ENCODE measurements at places on chromosomes 13 and 19.

- DNase-seq: no peak
- no peaks in the 10 kb centered on the region for H3K27me3 ChIP-seq
- peaks cover 42% of the 10 kb centered on the region for H3K4me1 ChIP-seq
Measured at GRCh38 chr19:42287017-42287826, 14.7 kb upstream of the PRR19 start.

- no peak for DNase-seq
- H3K4me1 ChIP-seq: no peaks in the 10 kb centered on the region
- H3K27me3 ChIP-seq: no peaks in the 10 kb centered on the region
- no peak overlapping the region for H3K4me3 ChIP-seq
- no peaks in the 10 kb centered on the region for H3K36me3 ChIP-seq
Measured at GRCh38 chr19:31718898-31719297, 369.7 kb upstream of the TSHZ3 start.

DNA sequence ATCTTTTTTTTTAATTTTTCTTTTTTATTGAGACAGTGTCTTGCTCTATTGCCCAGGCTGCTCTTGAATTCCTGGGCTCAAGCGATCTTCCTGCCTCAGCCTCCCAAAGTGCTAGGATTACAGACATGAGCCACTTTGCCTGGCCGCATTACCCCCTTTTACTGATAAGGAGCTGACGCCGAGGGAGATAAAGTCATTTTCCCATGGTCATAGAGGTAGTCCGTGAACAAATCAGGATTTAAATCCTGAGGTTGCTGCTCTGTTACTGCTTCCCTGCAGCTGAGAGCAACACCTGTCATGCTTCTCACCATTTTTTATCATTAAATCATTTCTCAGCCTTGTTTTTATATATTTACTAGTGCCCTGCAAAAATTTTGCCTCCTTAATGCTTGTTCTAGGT is 7.4 kb downstream of the CYSLTR2 start:
- H3K4me3 ChIP-seq: no peak overlapping the region
- no peaks in the 10 kb centered on the region for H3K27me3 ChIP-seq
- H3K4me1 ChIP-seq: no peaks in the 10 kb centered on the region
- no peak for DNase-seq

DNA sequence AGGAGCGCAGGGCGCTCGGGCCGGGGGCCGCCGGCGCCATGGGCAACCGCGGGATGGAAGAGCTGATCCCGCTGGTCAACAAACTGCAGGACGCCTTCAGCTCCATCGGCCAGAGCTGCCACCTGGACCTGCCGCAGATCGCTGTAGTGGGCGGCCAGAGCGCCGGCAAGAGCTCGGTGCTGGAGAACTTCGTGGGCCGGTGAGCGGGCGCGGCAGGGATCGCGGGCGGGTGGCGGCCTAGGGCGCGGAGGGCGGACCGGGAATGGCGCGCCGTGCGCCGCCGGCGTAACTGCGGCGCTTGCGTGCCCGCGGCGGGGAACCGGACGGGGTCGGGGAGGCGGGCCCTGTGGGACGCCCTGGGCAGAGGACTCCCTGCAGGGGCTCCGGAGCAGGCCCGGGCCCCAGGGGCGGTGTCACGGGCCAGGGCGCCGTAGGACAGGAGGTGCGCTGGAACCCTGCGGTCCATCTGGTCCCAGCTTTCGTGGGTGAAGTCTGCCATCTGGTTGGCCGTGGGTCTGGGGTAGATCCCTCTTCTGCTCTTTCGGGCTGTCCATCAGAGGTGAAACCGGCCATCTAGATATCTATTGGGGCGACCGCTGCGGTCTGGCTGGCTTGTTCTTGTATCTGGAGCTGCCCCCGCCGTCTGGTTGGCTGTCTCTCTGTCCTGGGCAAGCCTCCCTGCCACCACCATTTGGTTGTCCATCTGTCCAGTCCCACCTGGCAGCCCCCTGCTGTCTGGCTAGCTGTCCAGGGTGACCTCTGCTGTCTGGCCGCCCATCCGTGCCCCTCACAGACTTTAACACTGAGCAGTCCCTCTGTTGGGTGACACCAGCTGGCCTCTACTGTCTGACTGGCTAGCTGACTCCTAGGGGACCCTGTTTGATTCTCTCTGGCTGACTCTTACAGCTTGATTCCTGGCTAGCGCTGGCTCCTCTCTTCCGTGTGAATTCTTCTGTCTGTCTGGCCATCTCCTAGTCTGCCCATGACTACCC is 622 bp downstream of the DNM2 start:
- peak; percentile 56 for DNase-seq
- no peaks in the 10 kb centered on the region for H3K27me3 ChIP-seq
- H3K27ac ChIP-seq: peak overlapping the region; percentile 94
- H3K4me1 ChIP-seq: peaks cover 17% of the 10 kb centered on the region
